Activated naive CD8-positive, alpha-beta T cell treated with anti-CD3 and anti-CD28 coated beads for 36 hours (primary cell): ENCODE measurements at places on chromosomes 2 and 18. TPM values are rescaled to one million over a fixed set of nuclear protein-coding genes. Genes with fewer than 3 reads are reported as not detected.

DNA sequence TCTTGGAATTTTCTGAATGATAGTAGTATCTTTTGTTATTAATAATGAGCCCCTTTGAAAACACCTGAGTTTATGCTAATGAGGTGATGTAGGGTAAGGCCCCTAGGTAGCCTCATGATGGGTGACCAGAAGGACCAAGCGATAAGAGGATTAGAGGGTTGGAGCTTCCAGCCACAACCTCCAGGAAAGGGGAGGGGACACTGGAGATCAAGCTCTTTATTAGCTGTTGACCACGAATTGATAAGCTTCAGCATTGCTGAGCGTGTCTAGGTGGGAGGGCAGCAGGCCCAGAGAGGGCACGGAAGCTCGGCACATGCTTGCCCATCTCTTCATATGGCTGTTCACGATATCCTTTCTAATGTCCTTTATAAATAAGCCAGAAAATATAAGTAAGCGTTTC is 39.0 kb downstream of the KIAA2012 start:
- no peaks in the 10 kb centered on the region for H3K4me1 ChIP-seq
- H3K27me3 ChIP-seq = peaks cover 46% of the 10 kb centered on the region
- no peak for DNase-seq
- H3K4me3 ChIP-seq = no peak overlapping the region

GRCh38 chr2:227404585-227405271 is 17.0 kb upstream of the SCYGR1 start:
- H3K4me1 ChIP-seq = peaks cover 46% of the 10 kb centered on the region
- H3K27ac ChIP-seq = no peak overlapping the region
- H3K27me3 ChIP-seq = no peaks in the 10 kb centered on the region
- H3K36me3 ChIP-seq = no peaks in the 10 kb centered on the region

DHRS9 gene
- not detected for total RNA-seq

- H3K27ac ChIP-seq = no peak overlapping the region
- H3K27me3 ChIP-seq = no peaks in the 10 kb centered on the region
- no peaks in the 10 kb centered on the region for H3K4me1 ChIP-seq
- DNase-seq = no peak
Observed at GRCh38 chr2:14273650-14274049, 358.9 kb upstream of the LRATD1 start.

GRCh38 chr18:22277758-22278157 is 108.4 kb downstream of the GATA6 start:
- H3K36me3 ChIP-seq = no peaks in the 10 kb centered on the region
- no peaks in the 10 kb centered on the region for H3K27me3 ChIP-seq
- no peak overlapping the region for H3K4me3 ChIP-seq
- no peak overlapping the region for H3K27ac ChIP-seq
- H3K4me1 ChIP-seq = peaks cover 5% of the 10 kb centered on the region

DNA sequence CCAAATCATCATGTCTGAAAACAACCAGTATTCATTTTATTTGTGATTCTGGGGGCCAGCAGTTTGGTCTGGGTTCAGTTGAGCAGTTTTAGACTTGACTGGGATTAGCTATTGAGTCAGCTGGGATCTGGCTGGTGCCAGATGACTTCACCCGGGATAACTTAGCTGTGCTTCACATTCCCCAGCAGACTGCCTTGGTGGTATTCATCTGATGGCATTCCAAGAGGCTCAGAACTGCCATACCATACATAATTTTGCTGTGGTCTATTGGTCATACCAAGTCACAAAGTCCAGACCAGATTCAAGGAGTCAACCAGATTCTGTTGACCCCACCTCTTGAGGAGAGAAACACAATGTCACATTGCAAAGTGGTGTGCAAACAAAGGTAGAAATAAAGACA is 7.8 kb upstream of the FSHR start:
- H3K27ac ChIP-seq = no peak overlapping the region
- H3K4me3 ChIP-seq = no peak overlapping the region
- H3K4me1 ChIP-seq = no peaks in the 10 kb centered on the region

GRCh38 chr2:214310319-214310718 is 100.5 kb upstream of the VWC2L start:
- no peak overlapping the region for H3K4me3 ChIP-seq
- H3K27me3 ChIP-seq = no peaks in the 10 kb centered on the region
- no peak overlapping the region for H3K27ac ChIP-seq
- H3K4me1 ChIP-seq = no peaks in the 10 kb centered on the region

SPATA3 gene
- not detected for total RNA-seq

DNA sequence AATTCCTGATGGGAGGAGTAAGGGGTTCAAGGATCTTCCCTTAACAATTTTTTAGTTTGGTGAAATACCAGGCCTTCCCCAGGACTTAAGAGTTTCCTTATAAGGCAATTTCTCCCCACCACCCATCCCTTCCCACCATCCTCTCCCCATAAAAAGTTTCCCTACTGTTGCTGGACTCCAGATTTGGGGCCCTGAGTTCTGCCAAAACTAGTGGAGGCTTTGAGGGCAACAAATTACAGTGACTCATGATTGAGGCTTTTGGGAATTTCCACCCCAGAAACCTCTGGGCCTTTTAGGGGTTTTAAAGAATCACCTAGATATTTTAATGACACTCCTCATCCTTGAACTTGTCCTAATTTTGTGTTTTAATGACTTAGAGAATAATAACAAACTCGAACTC is 14.3 kb upstream of the EN1 start:
- H3K4me3 ChIP-seq = no peak overlapping the region
- H3K4me1 ChIP-seq = peaks cover under 1% of the 10 kb centered on the region
- no peaks in the 10 kb centered on the region for H3K36me3 ChIP-seq
- H3K27me3 ChIP-seq = peaks cover 73% of the 10 kb centered on the region

GRCh38 chr2:26576565-26577441 is 64.4 kb downstream of the CIB4 start:
- H3K27ac ChIP-seq = no peak overlapping the region
- peaks cover 26% of the 10 kb centered on the region for H3K27me3 ChIP-seq
- DNase-seq = no peak

GRCh38 chr2:12726271-12726670 is 9.5 kb downstream of the TRIB2 start:
- H3K36me3 ChIP-seq = peaks cover 24% of the 10 kb centered on the region
- H3K27me3 ChIP-seq = no peaks in the 10 kb centered on the region
- H3K27ac ChIP-seq = no peak overlapping the region
- peaks cover 59% of the 10 kb centered on the region for H3K4me1 ChIP-seq

DNA sequence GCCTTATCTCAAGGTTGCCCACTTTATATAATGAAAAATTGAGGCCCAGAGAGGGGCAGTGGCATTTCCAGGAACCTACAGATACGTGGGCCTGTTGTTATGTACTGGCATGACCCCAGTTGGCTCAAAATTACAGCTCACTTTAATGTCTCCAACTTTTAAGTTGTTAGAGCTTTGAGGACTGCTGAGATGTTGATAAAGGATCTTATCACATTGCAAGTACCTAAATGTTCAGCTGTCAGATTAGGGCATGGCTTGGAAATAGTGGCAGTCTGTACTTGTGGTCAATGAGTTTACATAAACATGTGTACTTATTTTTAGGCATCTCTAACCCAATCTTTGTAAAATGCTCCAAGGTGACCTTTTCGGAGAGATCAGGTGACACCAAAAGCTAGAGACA is 14.6 kb downstream of the SLC4A5 start:
- no peaks in the 10 kb centered on the region for H3K36me3 ChIP-seq
- no peak overlapping the region for H3K27ac ChIP-seq
- H3K4me3 ChIP-seq = no peak overlapping the region
- H3K4me1 ChIP-seq = no peaks in the 10 kb centered on the region

GRCh38 chr18:59715966-59716369 is 18.7 kb upstream of the CCBE1 start:
- peaks cover 6% of the 10 kb centered on the region for H3K27me3 ChIP-seq
- no peaks in the 10 kb centered on the region for H3K4me1 ChIP-seq
- no peak for DNase-seq
- H3K27ac ChIP-seq = no peak overlapping the region
- H3K4me3 ChIP-seq = no peak overlapping the region
- H3K36me3 ChIP-seq = no peaks in the 10 kb centered on the region

PROKR1 gene
- 0.52 TPM for total RNA-seq

DNA sequence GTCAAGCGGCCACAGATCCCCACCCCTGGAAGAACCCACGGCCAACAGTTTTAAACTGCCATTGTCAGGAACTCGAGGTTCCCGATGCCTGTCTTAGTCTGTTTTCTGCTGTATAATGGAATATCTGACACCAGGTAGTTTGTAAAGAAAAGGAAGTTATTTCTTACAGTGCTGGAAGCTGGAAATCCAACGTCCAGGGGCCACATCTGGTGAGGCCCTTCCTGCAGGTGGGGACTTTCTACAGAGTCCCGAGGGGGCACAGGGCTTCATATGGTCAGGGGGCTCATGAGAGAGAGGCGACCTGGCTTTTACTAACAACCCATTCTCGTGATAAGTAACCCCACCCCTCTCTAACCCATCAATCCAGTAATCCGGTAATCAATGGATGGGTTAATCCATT is 501.6 kb upstream of the MYT1L start:
- no peak for DNase-seq
- H3K4me1 ChIP-seq = no peaks in the 10 kb centered on the region
- peaks cover 4% of the 10 kb centered on the region for H3K27me3 ChIP-seq
- no peak overlapping the region for H3K27ac ChIP-seq

DNA sequence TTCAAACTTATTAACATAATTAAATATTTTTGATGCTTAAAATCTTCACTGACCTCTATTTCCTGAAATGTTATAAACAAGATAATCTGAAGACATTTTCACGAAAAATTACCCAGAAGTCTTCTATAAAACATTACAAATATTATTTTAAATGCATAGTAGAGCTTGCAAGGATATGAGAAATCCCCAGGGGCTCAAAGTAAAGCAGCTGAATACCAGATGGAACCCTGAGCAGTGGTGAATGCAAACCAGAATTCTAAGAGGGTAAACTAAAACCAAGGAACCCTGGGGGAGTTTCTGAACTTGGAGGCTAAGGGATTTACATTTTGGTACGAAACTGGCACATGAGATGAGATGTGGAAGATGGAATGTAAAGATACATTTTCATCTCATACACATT is 83.6 kb downstream of the FSHR start:
- H3K27me3 ChIP-seq = no peaks in the 10 kb centered on the region
- H3K4me3 ChIP-seq = no peak overlapping the region
- DNase-seq = no peak

DNA sequence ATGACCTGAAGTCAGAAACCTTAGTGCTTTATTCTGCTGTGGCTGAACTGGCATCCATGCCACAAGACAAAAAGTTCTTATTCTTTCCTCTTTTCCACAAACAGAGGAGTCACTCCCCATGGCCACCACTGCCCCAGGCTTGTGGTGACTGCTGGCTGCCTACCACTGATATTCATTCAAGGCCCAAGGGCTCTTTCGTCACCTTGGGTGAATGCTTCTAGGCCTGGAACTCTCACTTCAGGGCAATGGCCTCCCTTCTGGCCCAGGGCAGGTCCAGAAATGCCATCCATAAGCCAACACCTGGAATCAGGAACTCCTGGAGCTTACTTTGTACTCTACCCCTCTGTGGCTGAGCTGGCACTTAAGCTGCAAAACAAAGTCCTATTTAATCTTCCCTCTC is 109.8 kb downstream of the NAT8 start:
- peaks cover 2% of the 10 kb centered on the region for H3K4me1 ChIP-seq
- DNase-seq = no peak
- H3K27me3 ChIP-seq = no peaks in the 10 kb centered on the region
- peaks cover 84% of the 10 kb centered on the region for H3K36me3 ChIP-seq

DNA sequence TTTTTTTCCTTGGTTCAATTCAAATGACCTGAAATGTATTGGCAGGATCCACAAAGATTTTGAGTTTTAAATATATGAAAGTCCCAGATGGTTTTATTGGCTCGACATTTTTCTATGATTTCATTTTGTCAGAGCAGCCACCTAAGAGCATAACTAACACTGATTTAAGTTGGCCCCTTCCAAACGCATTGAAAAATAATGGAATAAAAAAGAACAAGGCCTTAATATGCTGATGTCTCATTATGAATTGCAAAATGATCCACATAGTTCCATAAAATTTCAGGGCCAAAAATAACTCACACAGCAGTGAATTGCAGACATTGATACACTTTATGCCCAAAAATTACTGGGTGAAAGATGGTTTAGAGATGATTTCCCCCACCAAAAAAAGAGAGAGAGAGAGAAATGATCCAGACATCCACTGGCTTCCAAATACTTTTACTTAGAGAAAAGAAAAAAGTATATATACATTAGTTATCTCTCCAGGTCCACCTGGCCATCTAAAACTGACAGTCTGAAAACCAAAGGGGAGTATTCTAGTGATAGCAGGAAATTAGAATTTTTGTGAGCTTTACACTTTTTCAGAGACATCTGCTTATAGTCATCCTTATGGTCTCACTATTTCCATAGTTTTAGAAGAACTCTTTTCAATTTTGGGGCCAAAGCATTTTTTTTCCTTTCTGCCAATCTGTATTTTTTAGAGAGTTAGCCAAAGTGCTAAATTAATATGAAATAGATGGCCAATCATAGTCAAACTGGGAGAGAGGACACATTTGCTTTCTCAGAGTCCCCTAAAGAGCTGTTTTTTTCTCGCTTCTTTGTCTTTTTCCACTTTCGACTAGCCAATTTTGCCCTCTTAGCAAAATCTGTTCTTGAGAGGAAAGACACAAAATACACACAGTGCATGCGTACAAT is 213.5 kb upstream of the RND3 start:
- H3K4me1 ChIP-seq = no peaks in the 10 kb centered on the region
- H3K36me3 ChIP-seq = no peaks in the 10 kb centered on the region
- no peaks in the 10 kb centered on the region for H3K27me3 ChIP-seq
- no peak overlapping the region for H3K4me3 ChIP-seq
- DNase-seq = no peak

- H3K4me1 ChIP-seq = peaks cover 2% of the 10 kb centered on the region
- H3K36me3 ChIP-seq = no peaks in the 10 kb centered on the region
- no peak overlapping the region for H3K27ac ChIP-seq
- H3K27me3 ChIP-seq = peaks cover 4% of the 10 kb centered on the region
Observed at GRCh38 chr18:10659000-10659399, 133.2 kb downstream of the NAPG start.

DNA sequence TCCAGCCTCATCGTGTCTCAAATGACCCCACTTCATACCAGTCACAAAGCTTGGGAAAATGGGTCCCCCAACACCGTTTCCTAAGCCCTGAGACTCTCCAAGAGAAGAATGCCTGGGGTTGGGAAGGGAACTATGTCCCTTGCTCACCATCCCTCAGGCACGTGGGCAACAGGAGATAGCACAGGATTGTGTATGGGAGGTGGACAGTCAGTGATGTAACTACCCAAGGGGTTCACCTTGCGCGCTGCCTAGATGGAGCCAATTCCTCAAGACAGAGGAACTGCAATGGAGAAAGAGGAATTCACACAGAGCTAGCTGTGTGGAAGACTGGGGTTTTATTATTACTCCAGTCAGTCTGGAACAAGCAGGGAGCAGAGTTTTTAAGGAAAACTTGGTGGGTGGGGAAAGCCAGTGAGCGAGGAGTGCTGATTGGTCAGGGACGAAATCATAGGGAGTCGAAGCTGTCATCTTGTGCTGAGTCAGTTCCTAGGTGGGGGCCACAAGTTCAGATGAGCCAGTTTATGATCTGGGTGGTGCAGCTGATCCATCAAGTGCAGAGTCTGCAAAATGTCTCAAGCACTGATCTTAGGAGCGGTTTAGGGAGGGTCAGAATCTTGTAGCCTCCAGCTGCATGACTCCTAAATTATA is 13.8 kb upstream of the CXCR1 start:
- H3K36me3 ChIP-seq = no peaks in the 10 kb centered on the region
- no peak for DNase-seq
- H3K27ac ChIP-seq = no peak overlapping the region
- no peak overlapping the region for H3K4me3 ChIP-seq

GRCh38 chr2:169965495-169965894 is 138.2 kb downstream of the UBR3 start:
- peaks cover 36% of the 10 kb centered on the region for H3K36me3 ChIP-seq
- H3K27me3 ChIP-seq = no peaks in the 10 kb centered on the region
- no peak overlapping the region for H3K27ac ChIP-seq

REG3A gene
- not detected for total RNA-seq

GRCh38 chr2:234534515-234534914 is 37.6 kb upstream of the ARL4C start:
- H3K27me3 ChIP-seq = peaks cover 1% of the 10 kb centered on the region
- no peak overlapping the region for H3K27ac ChIP-seq
- H3K4me3 ChIP-seq = no peak overlapping the region
- no peaks in the 10 kb centered on the region for H3K4me1 ChIP-seq
- H3K36me3 ChIP-seq = no peaks in the 10 kb centered on the region
